ENCODE measurements at places on chromosomes 7 and 10.

GRCh38 chr10:97766106-97766810 is 5.5 kb downstream of the SFRP5 start:
- H3K27me3 ChIP-seq, result peaks cover 14% of the 10 kb centered on the region
- DNase-seq, result no peak
- no peak overlapping the region for H3K4me3 ChIP-seq
- H3K27ac ChIP-seq, result no peak overlapping the region
- no peaks in the 10 kb centered on the region for H3K36me3 ChIP-seq

DNA sequence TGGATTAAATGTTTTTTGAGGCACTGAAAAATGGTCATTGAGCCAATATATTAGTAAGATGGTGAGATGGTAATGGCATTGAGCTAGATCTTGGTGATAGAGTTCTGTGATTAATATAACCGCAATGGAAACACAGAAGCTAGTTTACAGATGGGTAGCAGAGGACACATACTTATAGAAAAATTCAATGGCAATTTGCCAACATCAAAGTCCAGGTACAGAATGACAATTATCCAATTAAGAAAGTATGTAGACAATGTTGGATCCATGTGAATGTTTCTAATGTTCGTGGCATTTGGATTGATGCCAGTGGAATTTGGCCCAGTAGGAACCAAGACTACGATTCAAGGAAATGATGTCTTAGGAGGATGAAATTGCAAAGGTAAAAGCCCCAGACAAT is 187.8 kb downstream of the GNAT3 start:
- no peak for DNase-seq
- no peak overlapping the region for H3K27ac ChIP-seq
- H3K27me3 ChIP-seq, result no peaks in the 10 kb centered on the region
- H3K36me3 ChIP-seq, result no peaks in the 10 kb centered on the region

DNA sequence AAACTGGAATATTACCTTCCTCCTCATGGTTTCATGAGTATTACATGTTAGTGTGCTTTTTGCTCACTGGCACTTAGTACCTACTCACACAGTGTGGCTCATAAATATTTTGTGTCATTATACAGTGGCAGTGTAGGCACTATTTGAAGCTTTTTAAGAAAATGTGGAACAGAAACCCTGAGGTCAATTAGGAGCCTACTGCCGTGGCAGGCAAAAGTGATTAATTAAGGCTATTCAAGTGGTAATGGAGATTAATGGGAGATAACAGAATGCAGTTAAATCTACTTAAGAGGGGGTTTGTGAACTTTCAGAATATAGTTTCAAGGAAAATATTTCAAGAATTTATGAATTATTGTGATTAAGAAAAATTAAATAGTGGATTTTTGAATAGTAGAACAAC is 277.6 kb downstream of the HGF start:
- H3K36me3 ChIP-seq, result no peaks in the 10 kb centered on the region
- H3K4me1 ChIP-seq, result no peaks in the 10 kb centered on the region
- H3K4me3 ChIP-seq, result no peak overlapping the region
- DNase-seq, result no peak
- no peak overlapping the region for H3K27ac ChIP-seq

DNA sequence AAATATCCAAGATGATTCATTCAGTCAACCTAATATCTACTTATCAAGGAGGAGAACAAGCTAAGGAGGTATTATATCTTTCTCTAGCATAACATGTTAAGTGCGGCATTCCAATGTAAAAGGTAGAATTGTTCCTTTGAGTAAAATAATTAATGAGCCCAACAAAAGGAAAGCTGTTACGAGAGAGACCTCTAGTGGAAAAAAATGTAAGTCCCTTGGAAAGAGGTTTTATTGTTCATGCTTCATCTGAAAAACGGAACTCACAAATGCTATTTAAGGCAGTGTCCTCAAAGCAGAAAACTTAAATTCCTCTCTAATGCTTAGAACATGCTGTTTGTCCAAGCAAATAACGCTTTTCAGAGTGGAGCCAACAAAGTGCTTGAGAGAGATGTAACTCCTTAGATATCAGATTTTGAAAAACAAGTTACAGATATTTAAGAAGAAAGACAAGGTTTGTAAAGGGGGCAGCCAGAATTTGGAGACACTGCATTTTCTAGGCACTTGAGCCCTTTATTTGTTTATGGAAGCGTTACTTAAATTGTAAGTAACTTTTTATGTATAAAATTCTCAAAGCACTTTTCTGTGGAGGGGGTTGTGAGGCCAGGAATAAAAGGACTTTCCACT is 119.9 kb downstream of the TFEC start:
- peak; percentile 47 for DNase-seq
- no peaks in the 10 kb centered on the region for H3K27me3 ChIP-seq
- H3K4me3 ChIP-seq, result no peak overlapping the region
- H3K27ac ChIP-seq, result no peak overlapping the region

DNA sequence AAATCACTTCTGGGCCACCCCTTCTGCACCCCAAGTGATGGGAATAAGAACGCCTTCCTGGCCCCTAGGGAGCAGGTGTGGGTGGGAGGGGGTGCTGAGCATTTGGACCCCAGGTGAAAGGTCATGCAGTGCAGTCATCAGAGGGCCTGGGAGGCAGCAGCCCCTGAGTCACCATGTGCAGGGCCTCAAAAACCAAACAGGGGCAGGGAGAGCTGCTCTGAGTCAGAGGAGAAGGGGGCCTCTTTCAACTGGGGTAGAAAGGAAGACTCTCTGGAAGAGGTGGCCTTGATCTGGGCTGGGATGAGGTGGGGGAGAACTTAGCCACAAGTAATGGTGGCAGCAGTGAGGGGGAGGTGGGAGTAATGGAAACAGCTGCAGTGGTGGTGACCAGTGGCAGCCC is 164.3 kb downstream of the BUB3 start:
- H3K4me3 ChIP-seq, result no peak overlapping the region
- no peaks in the 10 kb centered on the region for H3K27me3 ChIP-seq
- H3K4me1 ChIP-seq, result no peaks in the 10 kb centered on the region
- no peak overlapping the region for H3K27ac ChIP-seq

GRCh38 chr7:1716263-1717094 is 46.4 kb downstream of the ELFN1 start:
- H3K4me1 ChIP-seq, result peaks cover 16% of the 10 kb centered on the region
- no peak overlapping the region for H3K4me3 ChIP-seq
- H3K36me3 ChIP-seq, result no peaks in the 10 kb centered on the region
- H3K27ac ChIP-seq, result no peak overlapping the region
- no peak for DNase-seq

GRCh38 chr7:77309714-77310220 is 106.4 kb downstream of the GSAP start:
- no peaks in the 10 kb centered on the region for H3K27me3 ChIP-seq
- no peaks in the 10 kb centered on the region for H3K36me3 ChIP-seq
- no peak for DNase-seq

- H3K36me3 ChIP-seq, result no peaks in the 10 kb centered on the region
- H3K27me3 ChIP-seq, result no peaks in the 10 kb centered on the region
- no peak for DNase-seq
Observed at GRCh38 chr7:116736927-116737715, 65.1 kb downstream of the MET start.

- no peak for DNase-seq
- H3K27ac ChIP-seq, result no peak overlapping the region
- H3K4me3 ChIP-seq, result no peak overlapping the region
- no peaks in the 10 kb centered on the region for H3K36me3 ChIP-seq
Observed at GRCh38 chr10:23031318-23031717, 64.1 kb upstream of the MSRB2 start.

DNA sequence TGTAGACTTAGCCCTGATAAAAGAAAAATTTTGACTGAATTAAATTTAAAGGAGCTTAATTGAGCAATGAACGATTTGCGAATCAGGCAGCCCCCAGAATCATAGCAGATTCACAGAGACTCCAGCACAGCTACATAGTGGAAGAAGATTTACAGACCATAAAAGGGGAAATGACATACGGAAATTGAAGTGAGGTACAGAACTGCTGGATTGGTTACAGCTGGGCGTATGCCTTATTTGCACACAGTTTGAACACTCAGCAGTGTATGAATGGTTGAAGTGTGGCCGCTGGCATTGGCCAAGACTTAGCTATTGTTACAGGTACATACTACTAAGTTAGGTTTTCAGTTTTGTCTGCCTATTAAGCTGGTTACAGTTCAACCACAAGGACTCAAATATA is 433.5 kb upstream of the CELF2 start:
- DNase-seq, result no peak
- no peak overlapping the region for H3K4me3 ChIP-seq
- H3K4me1 ChIP-seq, result peaks cover 4% of the 10 kb centered on the region
- H3K36me3 ChIP-seq, result no peaks in the 10 kb centered on the region
- H3K27me3 ChIP-seq, result no peaks in the 10 kb centered on the region
- H3K27ac ChIP-seq, result no peak overlapping the region

DNA sequence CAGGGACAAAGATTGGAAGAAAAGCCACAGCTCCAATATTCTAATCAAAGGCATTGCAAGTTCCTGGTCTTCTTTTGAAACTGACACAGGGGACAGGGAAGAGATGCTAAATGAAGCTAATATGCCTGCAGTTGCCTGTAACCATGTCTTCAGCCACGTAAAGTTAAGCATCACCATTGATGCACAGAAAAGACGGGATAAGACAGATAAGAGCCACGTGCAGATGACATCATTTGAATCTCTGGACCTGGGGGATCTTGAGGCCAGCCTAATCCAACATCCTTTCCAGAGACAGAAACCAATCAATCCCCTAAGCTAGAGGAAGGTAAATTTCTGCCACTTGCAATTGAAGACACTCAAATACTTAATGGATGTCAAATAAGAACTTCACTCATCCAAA is 93.4 kb downstream of the PIP4K2A start:
- no peak for DNase-seq
- H3K4me1 ChIP-seq, result peaks cover 6% of the 10 kb centered on the region
- no peaks in the 10 kb centered on the region for H3K27me3 ChIP-seq
- no peaks in the 10 kb centered on the region for H3K36me3 ChIP-seq

- DNase-seq, result no peak
- no peaks in the 10 kb centered on the region for H3K4me1 ChIP-seq
- H3K27me3 ChIP-seq, result no peaks in the 10 kb centered on the region
- no peaks in the 10 kb centered on the region for H3K36me3 ChIP-seq
- no peak overlapping the region for H3K27ac ChIP-seq
- H3K4me3 ChIP-seq, result no peak overlapping the region
Observed at GRCh38 chr7:91201442-91202113, 62.7 kb upstream of the FZD1 start.

DNA sequence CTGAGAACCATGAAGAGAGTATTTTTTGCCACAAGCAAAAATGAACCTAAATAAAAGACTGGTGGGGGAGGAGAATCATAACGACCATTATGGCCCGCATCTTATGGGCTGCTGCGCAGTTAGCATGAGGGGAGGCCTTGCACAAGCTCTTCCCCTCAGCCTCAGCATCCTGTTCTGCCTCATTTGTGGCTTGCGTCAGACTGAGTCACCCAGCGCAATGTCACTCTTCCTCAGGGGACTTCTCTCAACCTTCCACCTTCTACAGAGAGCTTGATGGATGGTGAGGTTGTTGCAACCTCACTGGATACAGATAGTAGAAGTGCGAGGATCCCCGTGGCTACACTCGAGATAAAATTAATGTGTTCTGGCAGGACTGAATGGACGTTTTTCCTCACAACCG is 16.8 kb upstream of the GPR15LG start:
- H3K36me3 ChIP-seq, result no peaks in the 10 kb centered on the region
- H3K4me1 ChIP-seq, result peaks cover 10% of the 10 kb centered on the region
- no peaks in the 10 kb centered on the region for H3K27me3 ChIP-seq
- H3K27ac ChIP-seq, result no peak overlapping the region
- no peak for DNase-seq
- no peak overlapping the region for H3K4me3 ChIP-seq

DNA sequence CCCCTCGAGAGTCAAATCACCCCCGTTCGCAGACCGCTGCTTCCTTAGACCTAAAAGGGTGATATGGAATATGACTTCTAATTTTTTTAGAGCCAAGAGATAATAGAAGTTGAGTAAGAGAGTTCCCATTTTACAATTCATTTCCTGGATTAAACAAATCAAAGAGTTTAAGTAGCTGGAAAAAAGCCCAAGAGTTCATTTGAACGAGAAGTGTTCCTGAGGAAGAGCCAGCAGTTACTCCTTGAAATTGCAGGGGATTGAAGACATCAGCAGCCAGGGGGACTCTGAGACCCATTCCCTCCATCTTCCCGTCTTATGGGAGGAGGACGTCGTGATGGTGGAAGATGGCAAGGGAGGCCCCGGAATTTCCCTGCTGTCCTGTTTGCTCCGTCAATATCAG is 277.0 kb downstream of the WDR11 start:
- no peaks in the 10 kb centered on the region for H3K36me3 ChIP-seq
- no peak for DNase-seq
- no peak overlapping the region for H3K4me3 ChIP-seq
- H3K4me1 ChIP-seq, result no peaks in the 10 kb centered on the region
- no peaks in the 10 kb centered on the region for H3K27me3 ChIP-seq

- no peaks in the 10 kb centered on the region for H3K4me1 ChIP-seq
- no peak overlapping the region for H3K4me3 ChIP-seq
- H3K27ac ChIP-seq, result no peak overlapping the region
Observed at GRCh38 chr7:100863406-100863950, 3.7 kb upstream of the TRIP6 start.

GRCh38 chr10:128476845-128477244 is 350.6 kb upstream of the MKI67 start:
- no peaks in the 10 kb centered on the region for H3K4me1 ChIP-seq
- H3K36me3 ChIP-seq, result no peaks in the 10 kb centered on the region
- no peak overlapping the region for H3K27ac ChIP-seq
- H3K4me3 ChIP-seq, result no peak overlapping the region
- DNase-seq, result no peak

DNA sequence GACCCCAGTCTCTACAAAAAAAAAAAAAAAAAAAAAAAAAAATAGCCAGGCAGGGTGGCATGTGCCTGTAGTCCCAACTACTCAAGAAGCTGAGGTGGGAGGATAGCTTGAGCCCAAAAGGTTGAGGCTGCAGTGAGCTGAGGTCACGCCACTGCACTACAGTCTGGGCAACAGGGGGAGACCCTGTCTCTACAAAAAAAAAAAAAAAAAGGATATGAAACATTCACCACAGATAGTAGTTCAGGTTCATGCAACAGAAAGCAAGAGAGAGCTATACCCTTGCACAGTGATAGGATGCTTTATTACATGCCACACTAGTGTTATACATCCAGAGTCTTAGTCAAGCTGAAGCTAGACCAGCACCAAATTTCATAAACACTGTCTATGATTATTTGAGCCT is 148.4 kb upstream of the KAT6B start:
- H3K4me3 ChIP-seq, result no peak overlapping the region
- no peaks in the 10 kb centered on the region for H3K4me1 ChIP-seq
- H3K36me3 ChIP-seq, result no peaks in the 10 kb centered on the region
- DNase-seq, result no peak
- H3K27ac ChIP-seq, result no peak overlapping the region

GRCh38 chr7:94823947-94824346 is 83.4 kb upstream of the PPP1R9A start:
- no peaks in the 10 kb centered on the region for H3K4me1 ChIP-seq
- no peaks in the 10 kb centered on the region for H3K36me3 ChIP-seq
- no peak overlapping the region for H3K4me3 ChIP-seq
- DNase-seq, result peak; percentile 73

DNA sequence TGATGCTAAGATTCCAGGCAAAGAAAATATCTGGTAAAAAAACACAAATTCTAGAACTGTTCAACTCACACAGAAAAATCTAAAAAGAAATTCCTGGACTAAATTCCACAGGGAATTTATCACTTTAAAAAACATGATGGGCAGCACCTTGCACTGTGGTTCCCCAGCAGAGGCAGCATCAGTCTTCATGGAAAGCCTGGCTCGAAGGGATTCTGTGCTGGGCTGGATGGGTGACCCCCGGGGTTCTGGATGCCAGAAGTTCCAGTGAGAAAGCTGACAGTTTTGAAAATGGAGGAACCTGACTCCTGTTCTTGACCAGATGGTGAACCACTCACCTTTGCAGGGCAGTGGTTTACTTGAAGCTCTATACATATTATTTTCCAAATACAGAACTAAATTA is 52.0 kb downstream of the RAB11FIP2 start:
- H3K4me1 ChIP-seq, result no peaks in the 10 kb centered on the region
- H3K36me3 ChIP-seq, result no peaks in the 10 kb centered on the region
- DNase-seq, result no peak
- no peaks in the 10 kb centered on the region for H3K27me3 ChIP-seq

Data from mesendoderm (in vitro differentiated cells).